ENCODE measurements at places on chromosomes 16 and 17.

GRCh38 chr17:36768394-36768793, 167.0 kb downstream of the MRM1 start:
- no peak for DNase-seq

DNA sequence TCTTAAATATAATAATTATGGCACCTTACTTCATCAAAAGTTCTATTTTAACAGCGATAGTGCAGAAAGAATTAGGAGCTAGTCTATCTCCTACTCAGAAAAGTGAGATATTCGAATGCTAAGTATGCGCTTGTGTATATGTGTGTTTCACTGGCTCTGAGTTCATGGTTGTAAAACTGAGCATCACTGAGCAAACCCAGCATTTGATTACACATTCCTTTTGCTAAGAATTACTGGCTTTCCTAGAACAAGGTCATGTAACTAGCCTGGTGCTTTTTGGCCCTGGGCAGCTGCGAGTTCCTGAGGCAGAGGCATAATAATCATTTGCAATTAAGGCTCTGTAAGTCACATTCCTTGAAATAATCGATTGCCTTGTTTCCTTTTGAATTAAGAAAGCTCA, 157.2 kb downstream of the SNX29 start:
- DNase-seq: no peak

- no peak for DNase-seq
Observed at GRCh38 chr16:51981725-51982124, 565.2 kb downstream of the TOX3 start.

- DNase-seq: no peak
Observed at GRCh38 chr17:68568581-68568980, 32.6 kb downstream of the FAM20A start.

- DNase-seq: no peak
Observed at GRCh38 chr17:46151762-46152161, 41.5 kb downstream of the KANSL1 start.

GRCh38 chr16:70767377-70768202, 33.4 kb downstream of the VAC14 start:
- DNase-seq: no peak

DNA sequence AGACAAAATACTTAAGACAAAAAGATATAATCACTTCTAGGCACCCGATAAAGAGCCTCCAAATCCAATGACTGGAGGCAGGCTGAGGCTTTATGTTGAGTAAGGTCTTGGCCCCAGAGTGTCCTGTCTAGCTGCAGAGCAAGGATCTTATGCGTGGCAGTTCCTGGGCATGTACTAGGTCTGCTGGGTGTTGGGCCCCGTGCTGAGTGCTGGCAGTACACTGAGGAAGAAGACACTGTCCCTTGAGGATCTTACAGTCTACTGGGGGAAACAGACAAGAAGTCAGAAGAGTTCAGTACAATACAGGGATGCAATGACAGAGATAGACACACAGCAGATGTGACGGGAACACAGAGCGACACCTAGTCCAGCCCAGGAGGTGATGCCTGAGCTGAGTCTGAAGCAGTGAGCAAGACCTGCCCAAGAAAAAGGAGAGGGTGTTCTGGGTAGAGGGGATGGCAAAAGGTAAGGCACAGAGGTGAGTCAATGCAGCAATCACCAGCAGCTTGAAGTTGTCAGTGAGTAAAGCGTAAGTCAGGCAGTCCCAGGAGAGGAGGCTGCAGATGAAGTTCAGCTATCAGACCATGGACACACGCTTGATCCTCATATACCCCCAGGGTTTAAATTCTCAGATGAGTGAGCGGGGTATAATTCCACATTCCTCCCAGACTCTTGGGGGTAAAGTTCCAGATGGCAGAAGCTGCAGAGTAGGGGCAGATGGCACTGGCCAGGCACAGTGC, 18.1 kb downstream of the MAP3K14 start:
- DNase-seq: no peak

- no peak for DNase-seq
Observed at GRCh38 chr17:36926701-36927100, 10.6 kb upstream of the LHX1 start.

- DNase-seq: no peak
Observed at GRCh38 chr17:11874756-11875155, 122.5 kb downstream of the ZNF18 start.
